ENCODE measurements at places on chromosomes 16 and 17.

- no peak for DNase-seq
Measured at GRCh38 chr17:29749045-29749825, 126.5 kb upstream of the CORO6 start.

DNA sequence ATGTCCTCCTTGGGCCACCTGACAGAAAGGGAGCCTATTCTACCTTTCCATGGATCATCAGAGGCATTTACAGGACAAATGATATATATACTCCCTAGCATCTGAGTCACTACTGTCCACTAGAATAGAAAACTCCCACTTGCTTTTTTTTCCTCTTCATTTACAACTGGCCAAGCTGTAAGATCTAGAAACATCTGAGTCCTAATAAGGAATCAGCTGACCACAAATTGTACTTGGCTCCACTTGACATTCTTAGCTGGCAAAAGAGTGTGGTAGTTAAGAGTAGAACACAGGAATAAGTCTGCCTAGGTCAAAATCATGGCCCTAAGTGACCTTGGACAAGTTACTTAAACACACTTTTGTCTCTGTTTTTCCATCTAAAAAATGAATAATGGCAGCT lies 5.2 kb downstream of the RUSF1 start:
- no peak for DNase-seq

DNA sequence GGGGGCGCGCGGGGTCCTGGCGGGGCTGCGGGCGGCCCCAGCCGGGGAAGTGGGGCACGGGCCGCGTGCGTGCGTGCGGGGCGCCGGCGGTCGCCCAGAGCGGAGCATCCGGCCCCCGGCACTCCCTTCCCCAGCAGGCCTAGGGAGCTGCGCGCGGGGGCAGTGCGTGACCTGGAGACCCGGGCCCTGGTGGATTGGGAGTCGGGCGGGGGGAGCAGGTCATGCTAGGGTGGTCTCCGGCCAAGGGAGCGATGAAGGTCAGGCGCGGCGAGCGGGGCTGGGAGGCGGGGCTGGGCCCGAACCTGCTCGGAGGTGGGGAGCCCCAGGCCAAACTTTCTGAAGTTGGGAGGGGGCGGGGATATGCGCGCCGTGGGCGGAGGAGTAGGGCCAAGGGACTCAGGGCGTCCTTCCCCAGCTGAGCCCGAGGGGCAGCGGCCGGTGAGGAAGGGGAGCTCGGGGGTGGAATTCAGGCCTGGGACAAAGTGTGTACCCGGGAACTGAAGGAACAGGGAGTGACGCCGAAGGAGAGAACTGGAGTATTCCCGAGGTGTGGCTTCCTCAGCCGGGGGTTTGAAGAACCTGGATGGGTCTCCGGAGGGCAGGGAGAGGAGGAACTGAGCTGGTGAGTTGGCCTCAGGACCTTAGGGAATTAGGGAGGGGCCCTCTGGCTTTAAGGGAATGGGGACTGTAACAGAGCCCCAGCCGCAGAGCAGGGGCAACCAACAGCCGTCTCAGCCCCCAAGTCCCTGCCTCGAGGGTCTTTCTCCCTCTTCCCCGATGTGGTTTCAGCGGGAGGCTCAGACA lies 589 bp downstream of the XYLT2 start:
- no peak for DNase-seq

GRCh38 chr16:68259007-68259825 lies 5.1 kb upstream of the SLC7A6 start:
- no peak for DNase-seq

DNA sequence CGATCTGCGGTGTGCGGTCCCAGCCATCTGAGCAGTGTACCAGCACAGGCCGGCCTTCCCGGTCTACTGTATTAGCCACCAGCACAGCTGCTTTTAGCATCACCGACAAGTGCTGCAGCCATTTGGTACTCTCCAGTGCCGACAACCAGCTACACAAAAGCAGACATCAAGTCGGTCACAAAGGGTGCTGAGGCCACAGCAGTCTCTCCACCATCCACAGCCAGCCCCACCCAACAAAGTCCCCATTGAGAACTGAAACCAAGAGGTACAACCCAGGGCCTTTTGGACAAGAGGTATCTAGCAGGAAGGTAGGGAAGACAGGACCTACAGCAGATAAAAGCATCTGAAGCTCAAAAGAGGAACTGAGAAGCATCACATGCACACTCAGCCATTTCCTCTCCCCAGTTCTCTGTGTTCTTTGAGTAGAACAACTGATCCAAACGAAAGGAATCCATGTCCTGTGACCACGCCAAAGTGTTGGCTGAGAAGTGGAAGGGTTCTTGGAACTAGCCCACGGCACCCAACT lies 9.5 kb downstream of the MTMR4 start:
- DNase-seq = no peak

- DNase-seq = no peak
Measured at GRCh38 chr16:84303516-84303915, 8.8 kb downstream of the WFDC1 start.

DNA sequence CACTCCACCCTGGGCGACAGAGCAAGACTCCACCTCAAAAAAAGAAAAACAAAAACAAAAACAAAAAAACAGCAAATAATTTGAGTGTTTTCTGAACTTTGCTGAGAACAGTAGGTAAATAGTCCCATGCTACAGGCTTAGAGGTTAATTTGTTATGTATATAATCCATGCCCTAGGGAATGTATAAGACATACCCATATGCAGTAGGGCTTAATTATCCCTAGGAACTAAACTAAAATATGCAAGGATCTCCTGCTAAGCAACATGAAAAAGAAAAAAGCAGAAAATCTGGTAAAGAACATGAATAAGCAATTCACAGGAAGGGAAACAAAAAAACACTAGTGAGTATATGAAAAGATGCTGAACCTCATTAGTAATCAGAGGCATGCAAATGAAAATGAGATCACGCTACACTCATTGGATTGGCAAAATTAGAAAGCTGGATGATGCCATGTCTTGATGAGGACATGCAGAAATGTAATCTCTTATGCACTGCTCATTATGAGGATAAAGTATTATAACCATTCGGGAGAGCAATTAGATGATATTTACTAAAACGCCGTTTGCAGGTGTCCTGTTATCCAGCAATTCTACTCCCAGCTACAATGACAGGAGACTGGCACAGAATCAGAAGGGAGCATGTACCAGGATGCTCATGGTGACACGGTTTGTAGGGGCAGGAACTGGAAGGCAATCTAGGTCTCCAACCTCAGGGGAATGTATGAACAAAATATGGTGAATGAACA lies 5.6 kb downstream of the KCTD13 start:
- no peak for DNase-seq
